Fibroblast of villous mesenchyme (primary cell): ENCODE measurements at places on chromosomes 4 and X.

GRCh38 chr4:86508436-86508835, 85.7 kb upstream of the PTPN13 start:
- peak; percentile 51 for DNase-seq

DNA sequence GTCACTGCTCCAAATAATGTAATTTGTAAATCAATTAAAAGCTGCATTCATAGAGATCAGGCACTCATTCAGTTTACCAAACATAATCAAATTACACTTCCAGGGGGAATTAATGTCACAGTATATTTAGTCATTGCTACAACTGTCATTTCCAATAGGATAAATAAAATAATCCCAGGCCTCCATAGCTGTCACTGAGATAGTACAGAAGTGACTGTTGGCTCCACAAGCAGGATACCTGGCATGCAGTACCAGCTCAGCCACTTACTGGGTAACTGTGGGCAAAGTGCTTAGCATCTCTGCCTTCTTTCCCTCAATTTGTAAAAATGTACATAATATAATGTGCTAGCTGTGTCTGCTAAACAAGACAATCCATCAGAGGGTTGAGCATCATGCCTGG, 128.1 kb downstream of the CAMK2D start:
- no peak for DNase-seq

GRCh38 chr4:157315968-157316367, 95.4 kb downstream of the GRIA2 start:
- DNase-seq = no peak

DNA sequence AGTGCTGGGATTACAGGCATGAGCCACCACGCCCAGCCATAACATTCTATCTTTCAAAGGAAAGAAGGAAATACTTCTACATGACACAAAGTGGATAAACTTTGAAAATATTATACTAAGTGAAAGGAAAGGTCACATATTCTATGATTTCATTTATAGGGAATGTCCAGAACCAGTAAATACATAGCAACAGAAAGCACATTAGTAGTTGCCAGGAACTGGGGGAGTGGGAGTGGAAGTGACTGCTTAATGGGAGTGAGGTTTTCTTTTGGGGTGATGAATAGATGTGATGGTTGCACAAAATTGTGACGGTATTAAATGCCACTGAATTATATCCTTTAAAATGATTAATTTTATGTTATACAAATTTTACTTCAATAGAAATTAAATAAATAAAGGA, 95.7 kb upstream of the IL15 start:
- DNase-seq = peak; percentile 70

DNA sequence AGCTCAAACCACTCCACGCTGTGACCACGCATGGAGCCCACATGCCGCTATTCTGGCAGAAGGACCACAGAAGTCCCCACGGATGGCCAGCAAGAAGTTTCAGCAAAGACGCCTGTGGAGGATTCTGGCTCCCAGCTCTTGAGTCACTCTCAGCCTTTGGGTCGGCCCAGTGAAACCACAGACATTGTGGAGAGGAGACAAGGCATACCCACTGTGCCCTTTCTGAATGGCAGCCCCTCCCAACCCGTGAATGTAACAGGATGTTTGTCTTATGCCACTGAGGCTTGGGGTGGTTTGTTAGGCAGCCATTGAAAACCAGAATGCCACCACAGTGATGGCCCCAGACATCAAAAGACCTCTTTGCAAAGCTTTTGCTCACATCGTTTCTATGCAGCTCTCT, 42.7 kb downstream of the ABLIM2 start:
- no peak for DNase-seq

DNA sequence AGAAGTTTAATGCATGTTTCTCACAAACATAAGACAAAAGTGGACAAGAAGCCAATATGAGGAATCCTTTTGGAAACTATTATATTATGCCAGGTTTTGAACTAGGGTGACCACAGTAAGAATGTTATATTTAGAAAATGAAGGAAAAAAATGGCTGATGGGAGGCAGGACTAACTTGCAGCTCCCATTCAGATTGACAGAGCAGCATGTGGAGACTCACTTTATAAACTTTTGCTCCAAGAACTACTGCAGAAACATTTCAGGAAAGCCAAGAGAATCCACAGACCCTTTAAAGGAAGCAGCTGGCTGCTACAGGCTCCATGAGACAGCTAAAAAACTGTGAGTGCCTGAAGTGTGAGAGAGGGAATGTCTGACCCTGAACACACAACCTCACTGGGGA, 738.6 kb upstream of the GRIA3 start:
- DNase-seq = no peak

- no peak for DNase-seq
These were observed 119.7 kb upstream of the TBC1D9 start for GRCh38 chr4:140875746-140876452.
